Subcutaneous adipose tissue (tissue), 4 donors: ENCODE measurements at places on chromosomes 7 and 10. TPM values are rescaled to one million over a fixed set of nuclear protein-coding genes. Genes with fewer than 3 reads are reported as not detected.

The PDCD11 gene
- 13.6 TPM for total RNA-seq

The ZNF117 gene
- 67.8 TPM for total RNA-seq

The CNPY1 gene
- not detected for total RNA-seq

The ASB4 gene
- 0.34 TPM for total RNA-seq

The GPR146 gene
- 77.7 TPM for total RNA-seq

The ZNF467 gene
- 3.9 TPM for total RNA-seq

The RHOBTB1 gene
- total RNA-seq: 37.3 TPM
